Posterior cingulate gyrus (tissue), 11 donors: ENCODE measurements at places on chromosomes 11 and 22.

DNA sequence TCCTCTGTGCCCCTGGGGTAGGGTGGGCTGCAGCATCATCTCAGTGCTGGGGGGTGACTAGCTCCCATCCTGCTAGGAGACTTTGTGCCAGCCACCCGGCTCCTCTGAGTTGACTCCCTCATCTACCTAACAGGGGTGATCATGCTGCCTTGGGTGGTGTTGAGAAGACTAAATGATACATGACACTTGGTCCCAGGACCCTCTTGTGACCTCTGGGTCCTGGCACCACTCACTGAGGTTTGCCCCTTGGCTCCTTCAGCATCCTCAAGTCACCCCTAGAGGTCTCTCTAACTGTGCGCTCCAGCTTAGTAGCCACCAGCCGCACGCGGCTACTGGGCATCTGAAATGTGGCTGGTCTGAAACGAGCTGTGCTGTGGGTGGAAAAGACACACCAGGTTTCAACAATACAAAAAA, 72.1 kb downstream of the LRRC32 start:
- DNase-seq: no peak

- peak; percentile 41 for DNase-seq
Measured at GRCh38 chr22:32880893-32881596, 79.5 kb downstream of the TIMP3 start.

DNA sequence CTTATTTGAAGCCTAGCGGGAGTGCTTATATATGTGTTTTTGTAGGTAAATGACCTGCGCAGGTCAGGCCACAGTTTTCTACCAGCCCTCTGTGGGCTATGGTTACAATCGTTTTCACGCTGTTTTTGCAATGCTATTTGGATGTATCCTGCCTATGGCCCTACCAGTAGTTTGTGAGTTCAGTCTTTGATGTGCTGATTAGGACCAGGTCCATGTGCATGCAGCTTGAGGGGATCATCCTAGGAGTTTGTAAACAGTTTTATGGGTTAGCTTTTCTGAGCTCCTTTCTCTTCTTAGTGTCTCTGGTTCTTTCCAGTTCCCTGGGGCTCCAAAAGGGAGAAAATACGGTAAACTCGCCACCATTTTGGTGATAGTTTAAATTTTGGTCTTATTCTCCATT, 142.5 kb downstream of the LDLRAD3 start:
- DNase-seq: no peak

DNA sequence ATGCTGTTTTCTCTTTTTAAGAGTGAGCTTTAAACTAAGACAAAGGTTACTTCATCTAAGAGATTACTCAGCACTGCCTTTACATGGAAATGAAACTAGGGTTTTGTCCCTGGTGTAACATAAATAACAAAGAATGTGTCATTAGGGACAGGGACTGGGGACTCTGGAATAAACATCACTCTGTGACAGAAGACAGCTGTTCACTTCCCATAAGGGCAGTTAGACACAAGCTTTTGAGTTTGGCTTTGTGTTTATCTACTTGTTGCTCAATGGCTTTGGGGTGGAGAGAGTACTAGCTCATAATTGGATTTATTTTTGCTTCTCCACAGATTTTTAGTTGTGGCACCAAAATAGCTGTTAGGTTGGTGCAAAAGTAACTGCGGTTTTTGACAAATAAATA, 154.5 kb downstream of the OR4C45 start:
- DNase-seq: no peak

DNA sequence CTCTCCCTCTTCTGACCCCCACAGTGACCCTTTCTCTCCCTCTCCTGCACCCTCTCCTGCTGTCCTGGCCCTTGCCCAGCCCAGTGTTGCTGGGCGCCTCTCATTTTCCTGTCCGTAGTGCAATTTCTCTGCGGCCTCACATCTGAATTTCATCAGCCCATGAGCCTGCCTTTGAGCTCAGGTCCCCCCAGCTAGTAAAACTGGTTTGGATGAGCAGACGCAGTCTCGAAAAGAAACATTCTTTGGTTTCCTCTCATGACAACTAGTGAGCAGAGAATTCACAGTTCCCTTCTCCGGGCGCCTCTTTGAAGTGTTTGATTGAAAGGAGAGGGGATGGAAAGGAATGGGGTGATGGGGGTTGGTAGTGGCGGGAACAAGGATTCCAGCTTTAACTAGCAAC, 126.0 kb upstream of the CADM1 start:
- DNase-seq: no peak

- no peak for DNase-seq
Measured at GRCh38 chr11:7307836-7308235, 56.1 kb downstream of the SYT9 start.

- DNase-seq: no peak
Measured at GRCh38 chr22:24033731-24034130, 22.6 kb downstream of the CABIN1 start.

- DNase-seq: no peak
Measured at GRCh38 chr11:70000228-70000627, 77.9 kb upstream of the ANO1 start.

GRCh38 chr22:46476547-46476941, 60.9 kb downstream of the CELSR1 start:
- DNase-seq: no peak

- DNase-seq: no peak
Measured at GRCh38 chr11:26994631-26995095, 751 bp downstream of the FIBIN start.

DNA sequence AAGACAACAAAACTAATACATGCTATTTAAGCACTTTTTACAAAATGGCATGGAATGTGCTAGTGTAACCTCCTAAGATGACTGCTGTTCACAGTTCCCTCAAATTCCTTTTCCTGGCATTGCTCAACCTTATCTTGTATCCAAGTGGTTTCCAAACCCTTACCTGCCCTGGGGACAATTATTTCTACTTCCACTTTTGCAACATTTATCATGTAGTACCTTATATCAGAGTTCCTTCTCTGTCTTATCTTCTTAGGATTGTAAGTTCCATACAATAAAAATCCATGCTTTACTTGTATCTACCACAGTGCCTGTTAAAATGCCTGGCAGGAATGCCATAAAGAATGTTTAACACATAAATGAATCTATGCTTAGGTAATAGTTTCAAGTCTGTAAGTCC, 109.2 kb upstream of the MTMR2 start:
- DNase-seq: no peak

DNA sequence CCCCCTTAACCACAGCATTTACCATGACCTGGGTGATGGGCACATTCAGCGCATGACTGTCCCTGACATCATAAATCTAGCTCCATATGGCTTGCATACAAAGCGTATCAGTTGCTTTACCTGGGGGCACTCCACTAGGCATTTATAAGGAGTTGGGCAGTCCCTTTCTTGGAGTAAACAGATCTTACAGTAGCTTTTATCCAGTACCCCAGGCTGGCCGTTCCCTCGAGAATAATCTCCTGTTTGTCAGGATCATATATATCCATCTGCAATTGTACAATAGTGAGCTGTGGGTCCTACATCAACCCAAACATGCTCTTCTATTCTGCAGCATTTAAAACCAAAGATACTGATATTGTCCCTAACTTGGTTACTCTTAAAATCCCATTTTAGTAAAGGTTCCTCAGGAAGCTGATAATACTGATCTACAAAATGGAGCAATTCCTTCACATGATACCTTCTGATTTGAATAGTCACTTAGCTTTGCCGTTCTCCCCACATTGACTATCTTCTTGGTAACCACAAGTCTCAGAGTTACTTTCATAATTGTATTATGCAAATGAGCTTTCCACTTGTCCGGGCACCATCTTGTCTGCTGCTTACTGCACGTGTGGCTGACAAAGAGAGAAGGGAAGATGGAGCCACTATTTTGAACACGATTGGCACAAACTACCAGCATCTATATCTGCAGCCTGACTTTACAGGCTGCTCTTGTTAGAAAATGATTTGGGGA, 205.0 kb downstream of the CWF19L2 start:
- no peak for DNase-seq

DNA sequence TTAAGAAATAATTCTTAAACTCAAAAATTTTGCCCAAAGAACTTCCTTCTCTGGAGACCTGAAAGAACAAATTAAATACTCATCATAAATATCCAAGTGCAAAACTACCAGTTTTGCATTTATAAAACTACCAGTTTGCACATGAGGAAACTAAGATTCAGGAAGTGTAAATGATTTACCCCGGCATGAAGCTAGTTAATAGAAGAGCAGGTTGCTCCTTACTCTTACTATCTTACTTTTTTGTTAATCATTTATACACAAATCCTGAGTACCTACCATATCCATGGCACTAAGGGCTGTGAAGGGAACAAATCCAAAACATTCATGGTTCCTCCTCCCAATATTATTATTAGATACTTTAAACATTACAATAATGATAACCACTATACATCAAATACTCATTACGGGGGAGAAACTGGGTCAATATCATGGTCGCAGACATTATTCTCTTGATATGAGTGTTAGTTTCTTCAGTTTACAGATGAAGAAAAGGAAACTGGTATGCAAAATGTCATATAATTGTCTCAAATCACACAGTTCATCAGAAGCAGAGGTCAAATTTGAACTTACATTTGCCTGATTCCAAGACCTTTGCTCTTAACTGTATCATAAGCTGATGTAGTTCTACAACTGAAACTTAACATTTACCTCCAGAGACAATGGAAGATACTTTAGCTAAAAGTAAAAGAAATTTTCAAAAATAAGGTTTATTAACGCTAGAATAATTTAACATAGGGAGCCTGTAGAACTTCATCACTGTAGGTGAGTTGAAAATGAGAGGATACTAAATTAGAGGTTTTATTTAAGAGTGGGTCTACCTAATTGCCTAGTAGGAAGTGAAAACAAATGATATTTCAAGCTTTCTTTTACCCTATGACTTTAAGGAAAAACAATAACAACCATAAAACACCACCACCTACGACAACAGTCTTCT, 74.5 kb downstream of the FAM76B start:
- DNase-seq: no peak

DNA sequence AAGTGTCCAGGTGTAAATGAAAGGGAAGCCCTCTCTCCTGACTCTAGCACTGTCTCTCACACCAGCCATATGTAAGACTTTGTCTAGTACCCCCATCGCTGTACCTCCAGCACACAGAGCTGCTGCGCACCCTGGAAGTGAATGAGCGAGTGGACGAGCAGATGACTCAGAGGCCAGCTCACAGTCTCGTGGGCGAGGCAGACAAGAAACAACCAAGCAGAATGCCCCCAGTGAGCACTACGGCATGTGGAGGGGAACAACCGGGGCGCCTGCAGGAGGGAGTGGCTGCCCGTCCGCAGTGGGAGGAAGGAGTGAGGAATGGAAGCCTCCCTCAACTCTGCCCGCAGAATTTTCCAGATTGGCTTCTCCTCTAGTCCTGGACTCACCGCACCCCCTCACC, 46.4 kb downstream of the MCM5 start:
- peak; percentile 94 for DNase-seq

DNA sequence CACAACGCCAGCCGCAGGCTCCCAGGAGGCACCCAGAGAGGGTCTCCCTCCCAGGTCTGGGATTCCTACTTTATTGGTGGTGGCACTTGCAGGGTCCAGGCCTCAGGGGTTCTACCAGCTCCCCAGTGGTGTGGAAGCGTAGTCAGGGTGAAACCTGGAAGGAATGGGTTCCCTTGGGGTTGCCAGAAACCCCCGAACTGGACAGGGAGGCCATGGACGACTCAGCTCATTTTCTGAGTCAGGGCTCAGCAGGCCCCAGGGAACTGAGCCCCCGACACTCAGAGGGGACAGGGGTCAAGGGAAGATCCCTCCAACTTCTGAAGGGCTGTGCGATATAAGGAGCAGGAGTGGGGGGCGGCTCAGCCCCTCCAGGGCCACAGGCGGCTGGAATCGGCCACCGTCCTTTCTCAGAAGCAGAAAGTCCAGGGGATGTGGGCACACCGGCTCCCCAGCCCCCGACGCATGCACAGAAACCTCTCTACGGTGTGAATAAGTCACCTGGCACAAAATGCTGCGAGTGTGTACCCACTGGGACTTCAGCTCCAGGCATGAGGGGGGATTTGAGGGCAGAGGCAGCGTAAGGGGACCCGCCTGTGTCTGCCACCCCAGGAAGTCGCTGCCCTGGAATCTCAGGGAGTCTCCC, 25.1 kb downstream of the MRGPRG start:
- no peak for DNase-seq

DNA sequence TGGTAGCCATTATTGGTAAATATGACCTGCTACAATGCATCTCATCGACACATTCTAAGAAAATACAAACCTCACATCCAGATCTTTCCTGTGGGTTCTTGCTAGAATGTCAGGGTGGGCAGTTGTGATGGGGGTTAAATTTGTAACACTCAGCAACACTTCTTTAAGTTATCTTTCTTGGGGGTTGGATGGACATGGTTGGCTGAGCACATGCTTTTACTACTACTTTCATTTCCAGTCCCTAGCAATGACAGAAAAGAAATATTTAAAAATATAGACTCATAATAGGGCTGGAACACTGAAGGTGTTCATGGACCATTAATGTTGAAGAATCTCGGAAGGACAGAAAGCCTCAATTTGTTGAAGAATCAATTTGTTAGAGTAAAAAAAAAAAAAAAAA, 57.6 kb downstream of the APOL3 start:
- no peak for DNase-seq

DNA sequence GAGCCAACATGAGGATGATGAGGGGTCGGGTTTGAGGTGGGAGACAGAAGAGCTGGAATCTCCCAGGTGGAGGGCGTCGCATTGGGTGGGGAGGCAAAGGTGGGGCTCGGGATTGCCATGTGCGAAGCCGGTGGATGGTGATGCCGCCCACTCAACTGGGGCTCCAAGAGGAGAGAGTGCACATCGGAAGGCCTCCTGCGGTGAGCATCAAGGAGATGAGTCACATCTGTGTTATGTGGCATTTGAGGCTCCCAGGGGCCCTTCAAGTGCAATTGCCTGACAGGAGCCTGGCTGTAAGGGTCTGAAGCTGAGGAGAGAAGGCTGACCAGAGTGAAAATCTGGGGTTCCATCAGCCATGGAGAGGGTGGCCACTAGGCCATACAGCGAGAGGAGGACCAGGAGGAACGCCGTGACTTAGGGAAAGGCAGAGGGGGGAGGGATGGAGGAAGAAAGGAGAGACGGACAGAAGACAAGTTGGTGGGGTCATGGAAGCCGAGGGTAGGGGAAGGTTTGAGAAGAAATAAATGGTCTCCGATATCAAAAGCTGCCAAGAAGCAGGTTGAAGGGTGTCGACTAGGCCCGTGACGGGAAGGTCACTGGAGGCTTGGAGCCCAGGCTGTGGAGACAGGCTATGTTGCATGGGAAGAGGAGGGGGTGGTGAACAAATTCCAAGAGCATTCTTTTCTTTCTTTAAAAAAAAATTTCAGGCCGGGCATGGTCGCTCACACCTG, 21.3 kb downstream of the RASD2 start:
- no peak for DNase-seq
